A549 treated with dexamethasone at 1 μM for 4 hours (cell line): ENCODE measurements at places on chromosomes 7 and 10. TPM values are rescaled to one million over a fixed set of nuclear protein-coding genes. Genes with fewer than 3 reads are reported as not detected.

HKDC1 gene
- total RNA-seq, result 9.0 to 13.3 TPM (median 10.3 TPM) in 5 replicates

TRIM56 gene
- 9.8 to 19.3 TPM (median 17.2 TPM) in 5 replicates for total RNA-seq

NKX2-3 gene
- 0.05 TPM in 2 of 5 replicates, not detected in the others for total RNA-seq

EGFR gene
- 94.3 to 141 TPM (median 116 TPM) in 5 replicates for total RNA-seq

PAPSS2 gene
- 16.5 to 23.7 TPM (median 20.8 TPM) in 5 replicates for total RNA-seq

CYP26A1 gene
- 2.5 to 3.2 TPM (median 2.6 TPM) in 5 replicates for total RNA-seq

GRM8 gene
- 0.09 TPM in 1 of 5 replicates, not detected in the others for total RNA-seq

STOX1 gene
- 0.61 to 0.94 TPM (median 0.73 TPM) in 5 replicates for total RNA-seq

FAM149B1 gene
- total RNA-seq, result 7.0 to 8.6 TPM (median 7.3 TPM) in 5 replicates

LBX1 gene
- total RNA-seq, result not detected in 5 replicates

EPO gene
- total RNA-seq, result 0.06 TPM in 1 of 5 replicates, not detected in the others
